Thoracic aorta (tissue), 2 donors: ENCODE measurements at places on chromosomes 2 and 18. TPM values are rescaled to one million over a fixed set of nuclear protein-coding genes. Genes with fewer than 3 reads are reported as not detected.

ALPP gene
- total RNA-seq = not detected

SERPINB5 gene
- 0.63 TPM for total RNA-seq

WDR75 gene
- total RNA-seq = 34.8 TPM

SAG gene
- total RNA-seq = not detected

DNA sequence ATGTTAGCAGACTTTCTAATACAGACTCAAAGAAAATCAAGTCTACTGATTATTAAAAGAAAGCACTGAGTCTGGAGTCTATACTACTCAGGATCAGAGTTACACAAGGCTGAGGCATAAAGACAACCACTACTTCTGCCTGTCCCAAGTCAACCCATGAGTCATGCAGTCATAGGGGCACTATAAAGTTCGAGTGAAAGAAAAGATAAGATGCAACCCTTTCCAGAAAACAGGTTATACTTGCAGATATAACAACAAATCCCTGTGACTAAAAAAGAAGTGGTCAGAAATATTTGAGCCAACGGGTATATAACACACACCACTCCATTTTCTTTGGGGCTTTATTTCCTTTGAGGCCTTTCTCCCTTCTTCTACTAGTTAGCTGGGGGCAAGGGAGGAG, 18.6 kb upstream of the SCRN3 start:
- DNase-seq = no peak

GRCh38 chr2:136058262-136058661, 59.7 kb downstream of the CXCR4 start:
- no peak for DNase-seq

DNA sequence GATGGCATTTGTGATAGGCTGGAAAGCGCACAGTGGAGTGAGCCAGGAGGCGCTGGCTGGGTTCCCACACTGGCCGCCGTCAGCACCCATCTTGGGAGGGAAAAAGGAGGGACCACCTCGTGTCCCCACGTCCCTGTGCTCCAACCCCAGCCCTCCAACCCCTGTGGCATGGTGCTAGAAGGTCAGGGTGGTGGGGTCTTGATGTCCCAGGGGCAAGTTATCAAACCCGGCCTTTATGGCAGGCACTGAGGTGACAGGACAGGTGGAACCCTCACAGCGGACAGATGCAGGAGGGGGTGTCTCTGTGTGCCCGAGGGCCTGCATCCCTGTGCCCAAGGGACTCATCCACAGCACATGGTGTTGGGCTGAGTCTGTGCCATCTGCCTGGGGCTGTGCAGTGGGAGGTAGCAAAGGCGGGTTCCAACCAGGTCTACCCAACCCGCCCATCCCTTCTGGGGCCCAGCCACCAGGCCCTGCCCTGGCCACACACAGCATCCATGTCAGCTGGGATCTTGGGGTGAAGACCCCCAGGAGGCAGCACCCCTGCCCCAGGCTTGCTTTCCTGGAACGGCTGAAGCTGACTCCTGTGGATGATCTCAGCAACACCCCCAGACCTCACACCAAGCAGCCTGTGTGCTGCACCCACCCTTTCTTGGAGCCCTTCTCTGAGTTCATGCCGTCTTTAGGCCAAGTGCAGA, 246.1 kb downstream of the NDUFA10 start:
- no peak for DNase-seq

GRCh38 chr2:68813596-68813995, 57.6 kb downstream of the BMP10 start:
- DNase-seq = no peak
